GM23248 (cell line): ENCODE measurements at places on chromosomes 11 and 22. TPM values are rescaled to one million over a fixed set of nuclear protein-coding genes. Genes with fewer than 3 reads are reported as not detected.
A peak's percentile ranks its signal among the peaks of the same experiment; 100 is the strongest.

FAM76B gene
- 10.4 and 15.0 TPM in 2 replicates for total RNA-seq

FGF3 gene
- not detected in 2 replicates for total RNA-seq

LARGE2 gene
- not detected in 2 replicates for total RNA-seq

- peak; percentile 9 for DNase-seq
Measured at GRCh38 chr11:84437071-84437980, 1151.2 kb upstream of the CCDC90B start.

- no peak for DNase-seq
Measured at GRCh38 chr11:86416494-86416893, 41.8 kb downstream of the CCDC81 start.

- peak; percentile 8 for DNase-seq
Measured at GRCh38 chr11:96207459-96208449, 135.2 kb downstream of the MAML2 start.

- DNase-seq, result no peak
Measured at GRCh38 chr22:47146391-47146790, 383.9 kb downstream of the TBC1D22A start.

DNA sequence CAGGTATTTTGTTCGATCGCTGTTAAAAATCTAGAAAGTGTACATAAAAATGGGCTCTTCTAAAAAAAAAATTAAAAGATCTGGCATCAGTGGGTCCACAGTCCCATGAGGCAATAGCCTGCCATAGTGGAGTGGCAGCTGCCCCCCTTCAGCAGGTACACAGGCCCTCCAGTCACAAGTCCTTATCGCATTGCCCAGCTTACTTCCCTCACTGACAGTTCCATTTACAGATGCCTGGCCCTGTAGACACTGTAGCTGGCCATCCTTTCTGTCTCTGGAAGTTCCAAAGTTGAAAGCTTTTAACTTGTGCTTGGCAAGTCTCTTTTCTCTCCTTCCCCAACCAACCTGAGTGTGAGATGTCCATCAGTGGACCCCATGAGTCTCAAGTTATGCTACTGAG lies 11.4 kb downstream of the ZNRF3 start:
- no peak for DNase-seq

- peak; percentile 16 for DNase-seq
Measured at GRCh38 chr11:18001191-18001590, 11.7 kb downstream of the SERGEF start.

GRCh38 chr11:13316528-13316961 lies 39.0 kb downstream of the BMAL1 start:
- peak; percentile 94 for DNase-seq

GRCh38 chr22:38760477-38761201 lies 4.8 kb upstream of the SUN2 start:
- DNase-seq, result peak; percentile 52

OR8K1 gene
- not detected in 2 replicates for total RNA-seq

GRCh38 chr11:118147502-118147901 lies 5.1 kb downstream of the SCN4B start:
- DNase-seq, result no peak

GRCh38 chr11:117146521-117146920 lies 2.4 kb downstream of the PAFAH1B2 start:
- DNase-seq, result peak; percentile 38

ALDH3B2 gene
- total RNA-seq, result not detected in 2 replicates

GRCh38 chr11:1153105-1153950 lies 4.4 kb upstream of the MUC5AC start:
- DNase-seq, result peak; percentile 9

GRCh38 chr11:79421820-79422219 lies 19.0 kb downstream of the TENM4 start:
- no peak for DNase-seq

GRCh38 chr11:91585035-91585801 lies 639.4 kb upstream of the FAT3 start:
- DNase-seq, result no peak

- no peak for DNase-seq
Measured at GRCh38 chr22:45580726-45581381, 78.2 kb downstream of the FBLN1 start.

DNA sequence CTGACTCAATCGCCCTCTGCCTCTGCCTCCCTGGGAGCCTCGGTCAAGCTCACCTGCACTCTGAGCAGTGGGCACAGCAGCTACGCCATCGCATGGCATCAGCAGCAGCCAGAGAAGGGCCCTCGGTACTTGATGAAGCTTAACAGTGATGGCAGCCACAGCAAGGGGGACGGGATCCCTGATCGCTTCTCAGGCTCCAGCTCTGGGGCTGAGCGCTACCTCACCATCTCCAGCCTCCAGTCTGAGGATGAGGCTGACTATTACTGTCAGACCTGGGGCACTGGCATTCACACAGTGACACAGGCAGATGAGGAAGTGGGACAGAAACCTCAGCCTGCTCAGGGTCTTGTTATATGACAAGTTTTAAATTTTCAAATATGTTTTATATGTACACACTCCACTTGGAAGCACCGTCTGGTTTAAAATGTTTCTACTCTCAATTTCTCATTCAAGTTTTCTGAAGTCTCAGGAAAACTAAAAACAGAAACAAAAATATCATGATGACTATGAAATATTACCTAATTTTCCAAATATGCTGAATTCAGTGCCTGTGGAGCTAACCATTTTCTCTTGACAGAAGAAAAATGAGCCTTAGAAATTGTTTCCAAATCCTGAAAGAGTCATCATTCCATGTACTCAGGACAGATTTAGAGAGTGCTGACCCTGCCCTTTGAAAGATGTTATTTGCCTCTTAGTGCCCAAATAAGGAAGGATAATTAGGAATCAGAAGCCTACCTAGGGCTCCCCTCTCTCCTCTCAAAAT lies 48.8 kb upstream of the TOP3B start:
- no peak for DNase-seq

DNA sequence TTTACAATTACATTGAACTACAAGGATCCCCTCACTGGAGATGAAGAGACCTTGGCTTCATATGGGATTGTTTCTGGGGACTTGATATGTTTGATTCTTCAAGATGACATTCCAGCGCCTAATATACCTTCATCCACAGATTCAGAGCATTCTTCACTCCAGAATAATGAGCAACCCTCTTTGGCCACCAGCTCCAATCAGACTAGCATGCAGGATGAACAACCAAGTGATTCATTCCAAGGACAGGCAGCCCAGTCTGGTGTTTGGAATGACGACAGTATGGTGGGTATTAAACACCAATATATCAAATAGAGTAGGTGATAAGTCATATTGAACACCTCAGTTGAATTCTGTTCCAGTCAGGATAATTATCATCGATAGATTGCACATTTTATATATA lies 4.4 kb downstream of the FBXO7 start:
- DNase-seq, result peak; percentile 73

GRCh38 chr11:125663910-125664309 lies 16.7 kb downstream of the ACRV1 start:
- DNase-seq, result peak; percentile 7

GRCh38 chr11:73622926-73623593 lies 23.3 kb upstream of the PLEKHB1 start:
- DNase-seq, result peak; percentile 12

DNA sequence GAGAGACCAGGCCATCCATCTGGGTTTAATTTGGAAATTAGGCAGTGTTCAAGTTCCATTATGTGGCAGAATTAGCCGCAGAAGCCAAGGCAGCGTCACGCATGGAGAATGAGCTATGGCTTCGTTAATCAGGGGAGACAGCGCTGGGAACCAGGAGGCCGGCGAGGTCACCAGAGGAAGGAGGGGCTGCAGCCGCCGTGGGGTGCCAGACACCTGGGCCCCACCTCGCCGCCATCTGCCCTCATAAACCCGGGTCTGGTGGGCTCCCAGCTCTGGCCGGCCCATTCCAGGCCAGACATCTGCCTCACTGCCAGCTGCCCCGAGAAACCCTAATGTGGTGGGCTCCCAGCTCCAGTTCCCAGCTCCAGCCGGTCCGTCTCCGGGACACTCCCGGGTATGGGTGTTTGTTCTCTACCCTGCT lies 676.9 kb downstream of the BRD1 start:
- DNase-seq, result no peak

GRCh38 chr11:108009497-108010370 lies 1.0 kb downstream of the CUL5 start:
- peak; percentile 58 for DNase-seq

TSSK2 gene
- not detected in 2 replicates for total RNA-seq

DNA sequence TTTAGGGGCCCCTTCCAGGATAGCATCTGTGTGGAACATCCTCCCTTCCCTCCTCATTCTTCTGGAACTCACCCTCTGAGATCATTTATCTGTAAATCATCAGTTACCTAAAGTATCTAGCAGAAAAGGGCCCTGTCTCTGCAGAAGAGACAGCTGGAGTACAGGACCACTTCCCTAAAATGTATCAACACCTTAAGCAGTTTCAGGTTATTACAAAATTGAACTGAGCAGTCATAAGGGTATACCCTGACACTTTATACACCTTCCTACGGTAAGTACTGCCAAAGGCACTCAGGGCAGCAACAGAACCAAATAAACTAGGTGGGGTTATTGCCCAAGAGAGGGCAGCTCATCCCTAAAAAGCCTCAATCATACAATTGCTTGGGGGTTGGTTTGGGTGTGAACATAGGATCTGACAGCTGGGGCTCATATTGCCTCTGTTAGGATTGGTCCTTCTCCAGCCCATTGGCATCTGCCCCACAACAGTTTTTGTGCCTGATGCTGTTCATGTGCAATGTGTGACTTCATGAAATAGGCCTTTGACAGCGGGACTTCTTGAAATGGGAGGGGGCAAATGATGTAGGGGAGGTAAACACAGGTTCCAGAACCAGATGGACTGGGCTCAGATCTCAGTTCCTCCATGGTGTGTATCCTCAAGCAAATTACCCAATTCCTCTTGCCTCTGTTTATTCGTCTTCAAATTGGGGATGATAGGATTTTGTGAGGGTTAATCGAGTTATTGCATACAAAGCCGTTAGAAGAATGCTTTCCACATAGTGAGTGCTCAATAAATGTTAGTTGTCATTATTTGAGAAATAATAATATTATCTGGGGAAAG lies 2.9 kb downstream of the POU2AF3 start:
- no peak for DNase-seq

DNA sequence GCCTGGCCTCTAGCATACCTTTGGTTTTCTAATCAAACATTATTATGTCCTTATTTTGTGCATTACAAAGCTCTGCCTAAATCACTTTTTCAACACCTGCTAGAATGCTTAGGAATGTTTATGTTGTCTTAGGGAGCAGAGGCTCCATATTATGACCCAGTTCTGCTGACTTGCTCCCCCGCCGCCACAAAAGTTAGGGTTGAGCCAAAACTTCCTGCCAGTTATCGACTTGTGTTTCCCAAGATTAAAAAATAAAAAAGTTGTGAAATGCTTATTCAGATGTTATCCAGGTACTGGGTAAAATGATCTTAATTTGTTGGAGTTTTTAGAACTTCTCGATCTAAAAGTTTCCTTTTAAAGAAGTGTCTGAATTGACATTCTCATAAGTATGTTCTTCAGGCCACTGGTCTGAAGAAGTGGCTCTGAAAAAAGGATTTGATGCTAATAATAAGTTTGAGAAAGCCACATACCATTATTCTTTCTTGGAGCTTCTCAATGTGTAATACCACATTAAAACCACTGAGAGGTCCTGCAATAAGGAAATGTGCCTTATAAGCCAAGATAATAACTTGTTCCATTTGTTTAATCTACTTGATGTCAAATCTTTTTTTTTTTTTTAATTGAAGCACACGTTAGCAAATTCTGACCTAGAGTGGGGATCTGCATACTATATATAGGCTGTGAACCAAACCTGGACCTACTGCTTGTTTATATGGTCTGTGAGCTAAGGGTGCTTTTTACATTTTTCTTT lies 2.2 kb downstream of the RNF185 start:
- DNase-seq, result peak; percentile 55

DNA sequence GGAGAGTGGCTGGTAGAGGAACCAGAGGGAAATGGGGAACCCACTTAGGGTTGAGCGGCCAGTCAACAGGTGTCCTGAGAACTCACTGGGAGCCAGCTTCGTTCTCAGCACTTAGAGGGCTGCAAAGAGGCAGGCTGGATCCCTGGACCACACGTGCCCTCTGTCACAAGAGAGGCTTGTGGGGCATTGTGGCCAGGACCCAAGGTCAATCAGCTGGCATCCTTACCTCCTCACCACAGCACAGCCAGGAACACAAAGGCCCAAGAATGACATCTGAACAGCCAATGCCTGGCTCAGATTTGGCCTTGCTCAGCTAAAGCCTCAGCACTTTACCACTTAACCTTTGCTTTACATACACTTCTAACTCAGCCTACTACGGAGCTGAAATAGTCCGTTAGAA lies 7.4 kb downstream of the MAPK8IP1 start:
- DNase-seq, result no peak

RNF121 gene
- 20.3 and 27.4 TPM in 2 replicates for total RNA-seq

DNA sequence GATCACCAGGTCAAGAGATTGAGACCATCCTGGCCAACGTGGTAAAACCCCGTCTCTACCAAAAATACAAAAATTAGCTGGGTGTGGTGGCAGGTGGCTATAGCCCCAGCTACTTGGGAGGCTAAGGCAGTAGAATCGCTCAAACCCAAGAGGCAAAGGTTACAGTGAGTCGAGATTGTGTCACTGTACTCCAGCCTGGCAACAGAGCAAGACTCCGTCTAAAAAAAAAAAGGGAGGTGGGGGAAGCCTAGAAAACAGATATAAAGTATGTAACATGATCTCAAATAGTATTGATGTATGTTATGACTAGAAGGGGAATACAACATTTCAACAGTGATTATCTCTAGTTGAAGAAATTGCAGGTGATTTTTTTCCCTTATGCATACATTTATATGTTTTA lies 61.4 kb downstream of the SLC1A2 start:
- peak; percentile 37 for DNase-seq

- DNase-seq, result no peak
Measured at GRCh38 chr22:37654563-37655251, 3.8 kb upstream of the PDXP start.
